Myocyte (in vitro differentiated cells): ENCODE measurements at places on chromosomes 7 and 10. TPM values are rescaled to one million over a fixed set of nuclear protein-coding genes. Genes with fewer than 3 reads are reported as not detected.

Gene UCMA
- not detected in 2 replicates for total RNA-seq

Gene TMEM176A
- not detected in 2 replicates for total RNA-seq

Gene ABCA13
- total RNA-seq = 1.7 and 2.4 TPM in 2 replicates

GRCh38 chr10:49578392-49578791 is 31.7 kb upstream of the SLC18A3 start:
- DNase-seq = no peak

DNA sequence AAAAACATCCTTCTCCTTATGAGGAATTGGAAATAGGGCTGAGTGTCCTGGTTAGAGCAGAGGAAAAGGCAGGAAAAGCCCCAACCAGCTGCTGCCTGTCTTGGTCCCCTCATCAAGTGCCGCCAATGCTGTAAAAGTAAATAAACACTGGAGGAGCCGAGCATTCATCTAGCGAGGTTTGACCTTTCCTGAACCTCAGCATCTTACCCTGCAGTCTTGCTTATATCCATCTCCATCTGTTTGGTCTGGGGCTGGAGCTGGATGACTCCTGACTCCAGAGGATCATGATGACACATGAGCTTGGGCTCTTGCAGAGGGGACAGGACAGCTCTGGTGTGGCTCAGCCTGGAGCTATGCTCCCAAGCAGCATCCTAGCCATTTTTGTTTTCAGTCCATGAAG is 501.1 kb downstream of the TNS3 start:
- peak; percentile 55 for DNase-seq

DNA sequence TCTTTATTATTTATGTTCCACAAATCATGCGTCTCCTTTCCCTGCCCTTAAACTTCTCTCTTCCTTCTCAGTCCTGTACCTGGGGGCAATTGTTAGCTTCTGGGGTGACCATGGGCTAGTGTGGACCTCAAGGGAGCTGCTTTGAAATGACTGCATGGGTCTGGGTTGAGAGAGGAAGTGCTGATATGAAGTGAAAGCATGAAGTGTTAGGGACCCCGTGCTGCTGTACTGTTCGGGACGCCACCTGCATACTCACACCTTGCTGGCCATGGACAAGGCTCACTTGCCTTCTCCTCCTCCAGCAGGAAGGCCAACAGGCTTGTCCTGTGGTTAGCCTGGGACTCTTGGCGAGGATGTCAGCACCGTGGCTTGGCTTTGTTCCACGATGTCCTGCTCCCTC is 56.7 kb downstream of the MTPN start:
- DNase-seq = no peak

DNA sequence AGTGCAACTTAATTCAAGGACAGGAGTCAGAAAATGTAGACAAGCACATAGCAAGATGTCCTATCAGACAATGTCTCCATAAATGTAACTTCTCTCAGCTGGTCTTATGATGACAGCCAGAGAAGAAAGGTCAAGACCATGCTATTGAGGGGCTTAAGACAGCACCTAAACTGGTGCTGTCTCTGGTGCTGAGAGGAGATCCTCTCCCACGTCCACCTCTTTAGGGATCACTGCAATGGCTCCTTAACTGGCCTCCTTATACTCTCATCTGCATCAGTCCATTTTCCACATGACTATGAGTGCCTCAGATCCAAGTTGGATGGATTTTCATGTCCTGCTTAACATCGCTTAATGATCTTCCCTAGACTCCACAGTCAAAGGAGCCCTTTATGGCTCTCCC is 210.6 kb downstream of the ARL4A start:
- DNase-seq = peak; percentile 15

DNA sequence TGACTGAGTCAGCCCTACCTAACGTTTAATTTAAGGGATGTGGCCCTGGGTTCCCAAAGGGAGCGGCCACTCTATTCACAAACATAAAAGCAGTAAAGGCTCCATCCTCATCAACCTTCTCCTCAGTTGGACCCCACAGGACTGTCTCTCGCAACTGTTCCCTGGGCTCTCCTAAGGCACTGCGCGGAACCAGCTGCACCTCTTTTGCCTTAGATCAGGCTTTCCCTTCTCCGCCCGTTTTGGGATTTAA is 689 bp upstream of the GTPBP4 start:
- DNase-seq = no peak

GRCh38 chr10:48523820-48524758 is 80.8 kb downstream of the ARHGAP22 start:
- no peak for DNase-seq

- peak; percentile 12 for DNase-seq
Measured at GRCh38 chr10:22534849-22535604, 179.4 kb downstream of the PIP4K2A start.

DNA sequence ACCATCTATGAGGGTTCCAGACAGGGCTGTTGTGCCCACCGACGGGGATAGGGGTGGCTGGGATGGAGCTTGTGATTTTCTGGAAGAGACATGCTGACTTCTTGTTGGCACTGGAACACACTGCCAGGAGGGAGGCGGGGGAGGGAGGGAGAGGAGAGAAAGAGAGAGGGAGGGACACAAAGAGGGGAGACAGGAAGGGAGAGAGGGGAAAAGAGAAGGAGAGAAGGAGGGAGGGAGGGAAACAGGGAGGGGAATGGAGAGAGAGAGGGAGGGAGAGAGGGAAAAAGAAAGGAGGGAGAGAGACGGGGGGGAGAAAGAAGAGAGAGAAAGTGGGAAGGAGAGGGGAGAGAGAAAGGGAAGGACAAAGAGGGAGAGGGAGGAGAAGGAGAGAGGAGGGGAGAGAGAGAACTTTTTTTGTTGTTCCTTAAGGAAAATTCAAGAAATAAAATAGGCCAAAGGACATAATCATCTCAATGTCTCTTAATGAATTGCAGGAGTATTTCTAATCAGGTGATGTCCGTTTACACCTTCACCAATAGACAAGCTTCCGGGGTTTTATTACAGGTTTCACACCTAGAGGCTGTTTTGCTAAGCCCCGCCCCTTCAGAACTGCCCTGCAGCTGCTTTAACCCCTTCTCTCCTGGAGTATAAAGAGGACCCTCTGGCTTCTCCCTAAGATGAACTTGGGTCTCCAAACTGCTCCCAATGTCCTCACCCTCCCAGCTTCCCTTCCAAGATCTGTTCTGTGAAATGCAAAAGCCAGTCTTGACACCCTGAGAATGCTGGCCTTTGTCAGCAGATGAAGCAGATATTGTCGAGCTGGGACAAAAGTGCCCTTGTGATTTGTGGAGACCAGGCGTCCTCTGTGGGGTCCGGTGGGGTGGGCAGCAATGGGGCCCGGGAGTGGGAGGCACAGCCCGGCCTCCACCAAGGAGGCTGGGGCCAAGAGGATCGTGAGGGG is 82.0 kb upstream of the GTF2IRD1 start:
- DNase-seq = no peak

DNA sequence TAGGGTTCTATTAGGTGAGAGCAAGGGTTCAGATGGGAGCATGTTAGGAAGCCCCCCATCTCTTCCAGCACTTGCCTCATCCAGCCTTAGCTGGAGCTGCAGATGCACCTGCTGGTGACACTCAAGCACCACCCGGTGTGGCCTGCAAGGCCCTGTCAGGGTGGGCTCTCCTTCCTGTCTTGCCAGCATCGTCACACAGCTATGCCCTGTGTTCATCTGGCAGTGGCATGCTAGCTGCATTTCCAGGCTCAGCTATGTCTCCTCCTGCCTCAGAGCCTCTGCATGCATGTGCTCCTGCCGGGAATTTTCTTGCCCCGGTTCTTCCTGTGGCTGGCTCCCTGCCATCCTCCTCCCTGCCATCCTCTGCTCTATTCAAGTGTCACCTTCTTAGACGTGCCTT is 129.7 kb upstream of the KLF6 start:
- DNase-seq = no peak

- DNase-seq = no peak
Measured at GRCh38 chr10:22308390-22308789, 7.8 kb upstream of the COMMD3 start.

DNA sequence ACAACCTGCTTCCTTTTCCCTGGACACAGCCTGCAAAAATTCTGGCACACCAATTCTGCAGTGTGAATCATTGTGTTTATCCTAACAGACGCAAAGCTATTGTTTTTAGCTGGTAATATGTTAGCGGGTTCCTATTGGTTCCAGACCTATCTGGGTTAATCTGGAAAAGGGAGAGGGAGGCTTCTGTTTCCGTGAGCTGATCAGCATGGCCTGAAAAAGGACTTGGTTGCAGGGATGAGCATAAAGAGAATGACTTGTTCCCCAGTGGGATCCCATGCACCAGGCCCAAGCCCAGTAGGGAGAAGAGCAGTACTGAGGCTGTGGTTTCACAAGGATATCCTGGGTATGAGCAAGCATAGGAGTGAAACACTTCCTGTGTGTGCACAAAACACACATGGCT is 78.4 kb downstream of the PDE1C start:
- no peak for DNase-seq

DNA sequence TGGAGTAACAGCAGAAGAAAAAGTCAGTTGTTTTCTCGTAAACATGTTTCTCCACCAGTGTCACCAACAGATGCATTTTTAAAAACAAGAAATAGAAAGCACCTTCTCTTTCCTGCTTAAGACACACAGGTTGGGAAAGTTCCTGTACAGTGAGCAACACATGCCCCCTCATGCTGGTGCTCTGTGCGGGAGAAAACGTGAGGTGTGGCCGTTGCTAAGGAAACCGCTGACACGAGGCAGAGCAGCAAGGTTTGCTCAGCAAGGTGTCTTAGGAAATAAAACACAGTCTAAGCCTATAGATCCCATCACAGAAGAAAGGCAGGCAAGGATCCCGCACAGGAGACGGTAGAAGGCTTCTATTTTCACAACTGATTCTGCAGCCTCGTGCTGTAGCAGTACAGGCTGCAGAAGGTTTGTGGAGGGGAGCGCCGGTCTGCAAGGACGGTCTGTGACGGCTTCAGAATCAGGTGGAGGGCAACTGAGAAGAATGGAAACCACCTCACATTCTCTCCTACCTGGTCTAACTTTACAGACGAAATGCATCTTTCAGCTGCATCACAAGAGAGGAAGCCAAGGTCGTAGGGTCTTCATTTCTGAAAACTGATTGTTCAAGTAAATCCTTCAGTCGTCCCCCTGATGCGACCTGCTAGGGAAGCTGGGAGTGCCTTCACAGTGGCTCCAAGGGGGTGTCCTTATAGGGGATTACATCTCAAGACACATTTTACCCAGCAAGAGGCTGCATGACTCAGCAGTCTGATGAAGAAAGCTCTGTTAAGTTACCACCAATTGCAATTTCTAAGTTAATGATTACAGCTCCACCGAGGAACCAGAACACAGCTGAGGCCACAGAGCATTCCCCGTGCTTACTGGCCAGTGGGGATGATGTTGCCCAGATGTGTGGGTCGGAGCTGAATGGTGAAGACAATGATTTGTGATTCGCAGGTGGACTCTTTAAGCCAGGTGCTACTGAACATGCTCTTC is 150.7 kb upstream of the KLF14 start:
- DNase-seq = no peak

DNA sequence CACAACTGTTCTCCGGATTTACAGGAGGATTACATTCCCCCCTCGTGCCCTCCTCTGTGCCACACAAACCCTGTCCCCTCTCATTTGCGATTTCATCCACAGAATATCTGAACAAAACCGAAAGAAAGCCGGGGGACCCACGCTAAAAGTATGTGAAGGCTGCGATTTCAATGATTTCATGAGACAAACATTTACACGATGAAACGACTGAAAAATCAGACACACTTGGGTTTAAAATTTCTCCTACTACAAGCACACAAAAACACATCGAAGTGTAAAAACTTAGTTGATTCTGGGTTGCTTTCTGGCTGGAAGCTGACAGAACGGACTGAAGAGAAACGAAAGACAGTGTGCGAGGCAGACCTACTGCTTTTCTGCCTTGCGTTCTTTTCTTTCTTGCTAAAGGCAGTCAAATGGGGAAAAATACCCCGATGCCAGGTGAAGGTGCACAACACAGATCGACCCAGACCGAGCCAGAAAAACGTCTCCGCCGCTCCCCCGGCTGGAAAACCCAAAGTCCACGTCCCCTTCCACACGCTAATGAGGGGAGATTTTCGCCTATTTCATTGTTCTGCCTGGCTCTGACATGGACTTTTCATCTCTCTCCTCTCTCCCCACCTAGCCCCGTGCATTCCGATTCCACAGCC is 1.2 kb downstream of the HIPK2 start:
- peak; percentile 65 for DNase-seq

GRCh38 chr10:96501985-96502384 is 11.7 kb downstream of the TLL2 start:
- no peak for DNase-seq

- DNase-seq = peak; percentile 91
Measured at GRCh38 chr10:62050893-62051433, 149.5 kb downstream of the ARID5B start.
